ENCODE measurements at places on chromosomes 16 and 17.

DNA sequence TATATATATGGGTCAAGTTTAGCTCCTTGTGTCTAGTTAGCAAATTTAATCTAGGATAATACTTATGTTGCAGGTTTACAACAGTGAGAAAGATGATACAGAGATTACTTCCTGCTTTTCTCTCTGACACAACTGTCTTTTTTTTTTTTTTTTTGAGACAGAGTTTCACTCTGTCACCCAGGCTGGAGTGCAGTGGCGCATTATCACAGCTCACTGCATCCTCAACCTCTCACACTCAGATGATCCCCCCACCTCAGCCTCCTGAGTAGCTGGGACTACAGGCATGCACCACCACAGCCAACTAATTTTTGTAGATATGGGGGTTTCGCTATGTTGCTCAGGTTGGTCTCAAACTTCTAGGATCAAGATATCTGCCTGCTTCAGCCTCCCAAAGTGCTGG is 706.9 kb upstream of the SOX9 start:
- DNase-seq, result no peak

GRCh38 chr17:27226611-27227230 is 67.2 kb upstream of the WSB1 start:
- no peak for DNase-seq

GRCh38 chr16:68564382-68564985 is 25.4 kb downstream of the ZFP90 start:
- no peak for DNase-seq

DNA sequence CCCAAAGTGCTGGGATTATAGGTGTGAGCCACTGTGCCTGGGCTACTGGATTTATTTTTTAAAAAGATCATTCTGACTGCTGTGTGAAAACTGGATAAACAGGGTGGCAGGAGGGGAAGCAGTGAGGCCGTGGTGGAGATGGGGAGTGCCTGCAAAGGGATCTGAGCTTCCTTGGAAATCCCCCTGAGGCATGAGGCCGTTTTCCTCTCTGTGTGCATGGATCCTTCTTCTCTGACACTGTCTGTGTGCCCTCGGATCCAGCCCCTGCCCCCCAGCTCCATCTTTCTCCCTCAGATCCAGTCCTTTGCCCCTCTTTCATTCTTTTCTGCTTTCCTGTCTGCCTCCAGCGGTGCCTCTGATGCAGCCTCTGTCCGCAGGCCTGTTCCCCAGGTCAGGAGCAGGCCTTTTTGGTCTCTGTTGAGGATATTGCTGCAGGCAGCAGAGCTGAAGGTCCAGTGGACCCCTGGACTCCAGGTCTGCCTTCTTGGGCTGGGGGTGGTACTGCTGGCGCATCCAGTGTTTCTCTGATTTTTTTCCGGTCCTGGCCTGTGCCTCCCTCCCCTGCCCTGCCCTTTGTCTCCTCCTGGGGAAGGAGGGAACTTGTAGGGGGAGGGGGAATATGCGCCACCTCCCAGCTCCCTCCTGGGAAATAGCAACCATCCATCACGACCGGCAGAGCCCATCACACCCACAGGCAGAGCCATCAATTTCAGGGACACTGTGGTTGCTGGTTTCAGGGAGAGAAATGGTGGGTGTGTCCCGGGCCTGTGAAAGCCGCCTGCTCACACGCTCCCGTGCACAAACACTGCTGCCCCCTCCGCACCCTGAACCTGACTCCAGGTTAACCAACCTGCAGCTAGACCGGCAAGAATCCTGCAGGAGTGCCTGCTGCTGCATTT is 17.0 kb downstream of the MGAT5B start:
- DNase-seq, result no peak

- DNase-seq, result peak; percentile 80
These were observed at the start of gene CBFB for GRCh38 chr16:67028696-67029253. Gene CBFB, plus strand, starts transcription at chr16:67029149. Its CDS starts 259 bp downstream, at chr16:67029408.

All from activated naive CD8-positive, alpha-beta T cell treated with anti-CD3 and anti-CD28 coated beads, Interleukin-2, amount 50 U/mL, for 16 hours (primary cell).